Effector CD4-positive, alpha-beta T cell (primary cell): ENCODE measurements at places on chromosomes 5 and 9.

GRCh38 chr5:109468737-109469420 lies 59.1 kb upstream of the PJA2 start:
- DNase-seq = peak; percentile 44

DNA sequence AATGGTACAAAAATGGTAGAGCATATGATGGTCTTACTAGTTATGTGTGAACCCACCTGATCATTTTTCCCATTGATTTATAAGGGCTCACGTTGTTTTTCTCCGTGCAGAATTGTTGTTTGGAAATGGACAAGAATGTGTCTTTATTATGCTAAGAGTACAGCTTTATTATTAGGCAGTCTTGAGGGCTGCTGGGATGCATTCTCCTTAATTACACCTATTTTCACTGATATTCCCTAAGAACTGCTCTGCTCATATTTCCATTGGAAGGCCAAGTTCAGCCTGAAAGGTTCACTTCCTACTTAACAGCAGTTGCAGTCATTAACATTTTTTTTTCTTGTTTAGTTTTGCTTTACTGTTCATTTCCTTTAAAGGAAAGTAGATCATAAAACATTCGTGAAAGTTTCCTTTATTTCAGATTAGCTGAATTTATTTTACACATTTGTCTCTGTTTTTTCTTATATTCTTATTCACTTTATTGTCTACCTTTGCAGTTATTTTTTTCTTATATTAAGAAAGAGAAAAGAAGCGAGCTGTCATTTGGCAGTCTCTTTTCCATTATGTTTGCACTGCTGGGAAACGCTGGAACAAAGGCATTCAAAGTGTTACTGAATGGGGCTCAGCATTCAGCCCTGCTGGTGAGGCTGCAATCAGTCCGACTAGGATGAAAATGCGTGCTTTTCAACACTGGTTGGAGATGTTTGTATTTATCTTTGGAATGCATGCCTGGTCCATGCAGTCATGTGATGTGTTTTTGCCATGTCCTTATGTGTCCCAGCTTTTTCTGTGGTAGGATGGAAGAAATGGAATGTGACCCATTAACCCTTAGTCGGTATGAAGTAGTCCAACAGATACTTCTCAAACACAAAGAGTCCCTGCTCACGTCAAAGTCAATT lies 602.7 kb upstream of the ZNF608 start:
- DNase-seq = no peak

DNA sequence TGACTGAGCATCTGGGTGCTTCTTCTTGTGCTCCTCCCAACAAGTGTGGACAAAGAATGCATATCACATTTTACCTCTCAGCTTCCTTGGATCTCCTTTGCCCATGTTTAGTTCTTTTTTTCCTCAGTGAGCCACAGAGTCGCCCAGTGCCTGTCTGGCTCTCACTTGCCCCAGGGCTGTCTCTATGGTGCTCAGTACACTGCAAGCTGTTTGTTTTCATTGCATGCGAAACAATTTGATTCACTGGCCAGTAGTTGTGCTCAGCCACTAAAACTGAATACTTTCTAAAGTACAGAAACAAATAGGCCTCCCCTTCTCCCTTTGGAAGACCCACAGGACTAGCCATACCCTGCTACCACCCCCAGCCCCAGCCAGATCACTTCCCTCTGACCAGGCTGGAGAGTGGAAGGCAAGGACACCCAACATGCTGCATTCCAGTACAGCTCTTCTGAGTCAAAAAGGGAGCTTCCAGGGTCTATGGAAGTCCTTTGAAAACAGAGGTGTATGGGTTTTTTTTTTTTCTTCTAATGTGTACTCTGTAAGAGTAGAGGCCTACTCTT lies 3.8 kb downstream of the LHFPL2 start:
- DNase-seq = no peak

DNA sequence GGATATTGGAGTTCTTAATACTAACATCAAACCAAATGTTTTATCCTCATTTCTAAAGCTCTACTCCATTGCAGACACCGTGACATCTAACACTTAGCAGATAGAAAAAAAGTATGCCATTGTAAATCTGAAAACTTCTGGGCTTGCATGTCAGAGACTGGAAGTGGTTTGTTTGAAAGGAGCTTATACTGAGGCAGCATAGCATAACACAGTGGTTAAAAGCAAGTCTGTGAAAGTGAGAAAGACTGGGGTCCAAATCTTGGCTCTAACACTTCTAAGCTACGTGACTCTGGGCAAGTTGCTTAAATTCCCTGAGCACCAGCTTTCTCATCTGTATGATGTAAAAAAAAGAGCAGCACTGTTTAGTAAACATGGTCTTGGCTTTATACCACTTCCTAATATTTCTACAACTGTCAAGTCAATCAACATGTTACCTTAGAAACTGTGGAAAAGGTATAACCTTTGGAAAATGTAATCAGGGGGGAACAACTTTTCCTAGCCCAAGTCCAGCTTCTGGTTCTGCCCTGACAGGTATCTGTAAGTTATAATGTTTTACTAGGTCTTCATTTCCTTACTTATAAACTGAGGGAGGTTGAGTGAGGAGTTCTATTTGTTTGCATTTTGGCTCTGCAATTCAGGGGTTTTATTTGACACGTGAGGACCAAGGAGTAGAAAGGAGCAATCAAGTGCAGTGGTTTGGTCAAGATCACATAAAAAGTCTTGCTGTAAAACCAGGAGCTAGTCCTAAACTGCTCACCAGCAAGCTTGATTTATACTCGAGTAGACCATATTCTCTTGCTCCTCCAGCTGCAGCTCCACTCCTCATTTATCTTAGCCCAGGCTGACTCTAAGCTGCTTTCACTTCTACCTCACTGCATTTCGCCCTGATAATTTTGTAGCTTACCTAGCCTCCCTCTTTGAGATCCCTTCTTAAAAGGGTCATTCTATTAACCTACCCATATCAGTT lies 541.0 kb downstream of the RAB3C start:
- no peak for DNase-seq

DNA sequence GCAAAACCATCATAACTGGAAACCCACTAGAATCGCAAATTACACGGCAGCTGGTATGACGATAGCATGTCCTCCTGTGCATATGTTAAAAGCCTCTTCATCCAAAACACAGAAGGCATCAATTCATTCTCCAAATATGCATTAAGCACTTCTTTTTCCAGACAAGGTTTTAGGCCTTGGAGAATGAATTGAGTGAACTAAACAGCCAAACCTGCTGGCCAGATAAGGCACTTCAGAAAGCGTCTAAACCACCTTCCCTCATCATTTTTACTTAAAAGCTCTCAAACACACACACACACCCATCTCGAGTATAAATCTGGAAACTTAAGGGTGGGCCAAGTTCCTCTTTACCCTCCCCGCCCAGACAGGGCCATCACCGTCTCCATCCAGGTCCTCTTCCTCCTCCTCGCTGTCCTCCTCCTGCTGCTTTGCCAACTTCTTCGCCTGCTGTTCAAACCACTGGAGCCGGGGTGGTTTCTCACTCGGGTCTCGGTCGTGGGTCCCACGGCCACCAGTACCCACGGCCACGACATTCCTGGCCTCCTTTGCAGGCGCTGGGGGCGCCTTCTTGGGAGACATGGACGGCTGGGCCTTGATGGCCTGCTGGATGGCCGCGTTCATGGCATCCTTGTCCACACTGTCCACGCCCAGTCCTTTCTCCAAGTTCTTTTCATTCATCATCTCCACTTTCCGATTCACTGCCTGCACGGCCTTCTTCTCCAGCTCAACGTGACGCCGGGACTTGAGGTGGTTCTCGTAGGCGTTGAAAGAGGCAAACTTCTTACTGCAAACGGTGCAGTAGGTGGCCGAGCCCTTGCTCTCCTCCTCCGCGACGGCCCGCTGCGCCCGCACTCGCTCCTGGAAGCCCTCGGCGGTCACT lies 696 bp downstream of the ZNF622 start:
- peak; percentile 2 for DNase-seq

DNA sequence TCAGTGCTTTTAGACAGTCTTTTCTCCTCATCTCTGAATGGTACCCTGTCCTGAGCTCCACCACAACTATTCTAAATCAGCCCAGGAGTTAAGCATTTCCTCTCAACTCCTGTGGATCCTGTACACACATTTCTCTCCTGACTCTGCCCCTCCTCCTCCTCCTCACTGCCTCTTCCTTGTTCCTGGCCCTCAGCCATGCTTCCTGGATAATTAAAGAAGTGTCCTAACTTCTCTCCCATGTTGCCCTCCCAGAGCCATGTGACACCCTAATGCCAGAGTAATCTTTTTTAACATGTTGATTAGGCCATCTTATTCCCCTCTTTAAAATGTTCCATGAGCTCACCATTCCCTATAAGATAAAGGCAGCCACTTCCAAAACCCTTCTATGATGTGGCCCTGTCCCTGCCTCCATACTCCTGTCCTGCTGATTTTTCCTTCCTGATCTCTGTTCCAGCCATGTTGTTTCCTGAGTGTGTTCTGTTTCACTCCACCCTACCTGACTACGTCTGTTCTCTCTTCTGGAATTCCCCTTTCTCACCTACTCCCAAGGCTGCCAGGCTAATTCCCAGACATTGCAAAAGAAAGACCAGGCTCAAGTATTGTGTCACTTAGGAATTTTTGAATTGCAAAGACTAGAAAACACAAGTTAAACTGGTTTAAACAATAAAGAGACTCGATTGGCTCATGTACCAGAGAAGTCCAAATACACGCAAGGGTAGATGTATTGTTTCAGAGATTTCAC lies 295.2 kb downstream of the MAST4 start:
- no peak for DNase-seq

GRCh38 chr9:7967851-7968250 lies 168.3 kb upstream of the DMAC1 start:
- DNase-seq = no peak

- DNase-seq = no peak
Observed at GRCh38 chr5:33409435-33410170, 31.2 kb upstream of the TARS1 start.

GRCh38 chr9:94084314-94084713 lies at the start of gene PTPDC1:
Gene PTPDC1 (plus strand): TSS chr9:94084464. CDS start chr9:94084531, 67 bp downstream.
- DNase-seq = no peak

DNA sequence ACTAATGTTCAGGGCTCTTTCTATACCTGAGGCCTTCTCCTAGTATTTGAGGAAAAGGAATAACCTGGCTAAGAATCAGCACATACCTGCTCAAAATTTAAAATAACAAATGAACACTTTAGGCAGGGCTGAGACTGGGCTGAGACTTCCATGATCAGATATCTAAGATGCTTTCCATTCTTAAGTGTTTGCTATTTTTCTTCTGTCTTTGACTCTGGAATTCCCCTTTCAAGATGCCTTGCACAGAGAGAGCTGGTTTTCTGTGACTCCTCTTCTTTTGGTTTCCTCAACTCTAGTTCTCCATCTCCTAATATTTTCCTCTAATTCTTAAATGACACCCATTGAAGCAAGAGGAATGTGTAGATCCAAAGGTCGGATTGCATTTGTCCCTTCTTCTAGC lies 61.1 kb downstream of the DPYSL3 start:
- DNase-seq = no peak

GRCh38 chr5:167415779-167416746 lies 875.4 kb upstream of the WWC1 start:
- DNase-seq = no peak

DNA sequence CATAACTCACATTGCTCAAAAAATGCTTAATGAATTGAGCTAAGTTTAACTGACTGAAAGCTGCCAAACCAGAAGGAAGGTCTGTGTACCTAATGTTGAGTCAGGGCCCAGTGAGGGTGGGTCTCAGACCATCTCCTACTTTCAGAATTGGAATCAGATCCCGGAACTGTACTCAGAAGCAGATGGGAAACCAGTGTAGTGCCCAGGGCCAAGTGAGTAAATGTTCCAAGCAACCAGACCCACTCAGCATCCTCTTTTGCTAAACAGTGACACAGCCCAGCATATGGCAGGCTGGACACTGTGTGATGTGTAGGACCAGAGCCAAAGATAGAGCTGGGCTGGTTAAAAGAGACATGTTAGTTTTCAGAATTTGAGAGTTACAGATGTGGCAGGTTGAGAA lies 94.1 kb downstream of the PLCXD3 start:
- DNase-seq = no peak

DNA sequence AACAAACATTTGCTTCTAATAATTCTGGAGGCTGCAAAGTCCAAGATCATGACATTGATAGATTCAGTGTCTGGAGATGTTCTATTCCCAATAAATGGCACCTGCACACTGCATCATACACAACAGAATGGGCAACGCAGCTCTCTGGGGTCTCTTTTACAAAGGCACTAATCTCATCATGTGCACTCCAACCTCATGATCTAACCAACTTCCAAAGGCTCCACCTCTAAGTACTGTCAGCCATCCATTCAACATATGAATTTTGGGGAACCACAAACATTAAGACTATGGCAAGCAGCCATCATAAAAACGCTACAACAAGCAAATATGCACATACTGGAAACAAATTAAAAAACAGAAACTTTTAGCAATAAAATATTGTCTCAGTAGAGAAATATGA lies 121.1 kb downstream of the CYLC2 start:
- DNase-seq = no peak

DNA sequence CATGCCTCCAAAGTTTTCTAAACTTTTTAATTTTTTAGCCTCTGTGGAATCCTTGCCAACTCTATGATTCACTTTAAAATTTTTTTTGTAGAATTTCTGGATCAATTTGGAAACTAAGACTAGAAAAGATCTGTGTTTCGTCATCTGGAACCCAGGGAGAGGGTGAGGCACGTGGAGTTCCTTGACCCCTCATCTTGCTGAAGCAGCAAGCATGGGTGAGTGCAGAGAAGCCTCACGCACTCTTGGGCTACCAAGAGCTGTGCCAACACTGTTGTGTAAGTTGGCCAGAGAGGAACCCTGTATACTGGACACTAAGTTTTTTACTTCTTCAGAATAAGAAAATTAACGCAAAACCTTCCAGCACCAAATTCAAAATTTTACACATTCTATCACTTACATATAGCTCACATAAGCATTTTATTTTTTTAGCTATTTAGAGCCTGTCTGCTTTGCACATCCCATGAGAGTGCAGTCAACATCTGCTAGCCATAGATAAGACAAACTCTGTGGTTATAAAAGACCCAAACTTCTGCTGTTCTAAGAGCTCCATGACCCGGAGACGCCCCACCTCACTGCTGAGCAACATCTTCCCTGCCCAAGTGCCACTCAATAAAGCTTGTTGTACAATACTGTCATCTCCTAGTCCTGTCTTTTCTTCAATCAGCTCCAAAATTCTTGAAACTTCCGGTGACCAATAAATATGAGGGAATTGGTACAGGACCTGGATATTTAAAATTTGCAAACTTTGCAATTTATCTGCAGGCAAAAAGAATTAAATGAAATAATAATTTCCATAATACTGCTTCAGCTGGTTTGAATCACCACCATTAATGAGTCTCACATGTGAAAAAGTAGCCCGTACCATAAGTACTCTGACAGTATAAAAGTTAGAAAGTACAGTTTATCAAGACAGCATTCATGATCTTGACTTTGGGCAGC lies 69.7 kb upstream of the ADCY2 start:
- DNase-seq = no peak

DNA sequence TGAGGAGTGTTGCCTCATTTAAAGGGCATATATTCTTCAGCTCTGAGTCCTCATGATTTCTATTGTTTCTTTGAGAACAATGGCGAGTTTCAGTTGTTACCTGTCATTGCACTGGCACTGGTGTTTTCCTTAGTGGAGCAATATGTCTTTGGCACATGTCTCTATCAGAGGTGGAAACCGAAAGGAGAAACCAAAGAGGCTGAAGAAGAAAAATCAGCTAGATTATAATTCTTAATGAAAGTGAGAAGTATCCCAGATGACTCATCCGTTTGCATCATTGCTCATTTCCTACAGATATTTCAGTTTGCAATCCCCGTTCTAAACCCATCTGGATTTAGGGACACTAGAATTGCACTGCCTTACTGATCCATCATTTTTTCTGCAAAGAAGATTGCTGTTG lies 324.6 kb downstream of the TMEM232 start:
- no peak for DNase-seq
